AG08395 (cell line): ENCODE measurements at places on chromosomes 12 and 14.

GRCh38 chr12:104136577-104136976 is 1.4 kb downstream of the NFYB start:
- no peak for DNase-seq

- DNase-seq = no peak
Observed at GRCh38 chr12:117098361-117099217, 627 bp downstream of the TESC start.

DNA sequence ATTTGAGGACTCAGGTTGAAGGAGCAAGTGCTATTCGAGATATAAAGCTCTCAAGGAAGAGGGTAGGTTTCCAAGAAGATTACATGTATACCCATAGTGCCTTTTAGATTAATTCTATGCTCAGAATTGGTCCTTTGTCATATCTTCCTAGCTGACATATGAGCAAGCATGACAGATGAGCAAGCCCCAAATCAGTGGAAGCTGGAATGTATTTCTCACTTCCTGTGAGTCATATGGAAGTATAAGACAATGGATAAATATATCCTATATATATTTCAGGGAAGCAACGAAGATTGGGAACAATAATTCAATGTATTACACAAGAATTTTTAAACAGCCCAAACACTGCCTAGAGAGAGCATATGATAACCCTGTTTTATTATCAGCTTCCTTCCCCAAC is 674.1 kb upstream of the ATXN7L3B start:
- no peak for DNase-seq

DNA sequence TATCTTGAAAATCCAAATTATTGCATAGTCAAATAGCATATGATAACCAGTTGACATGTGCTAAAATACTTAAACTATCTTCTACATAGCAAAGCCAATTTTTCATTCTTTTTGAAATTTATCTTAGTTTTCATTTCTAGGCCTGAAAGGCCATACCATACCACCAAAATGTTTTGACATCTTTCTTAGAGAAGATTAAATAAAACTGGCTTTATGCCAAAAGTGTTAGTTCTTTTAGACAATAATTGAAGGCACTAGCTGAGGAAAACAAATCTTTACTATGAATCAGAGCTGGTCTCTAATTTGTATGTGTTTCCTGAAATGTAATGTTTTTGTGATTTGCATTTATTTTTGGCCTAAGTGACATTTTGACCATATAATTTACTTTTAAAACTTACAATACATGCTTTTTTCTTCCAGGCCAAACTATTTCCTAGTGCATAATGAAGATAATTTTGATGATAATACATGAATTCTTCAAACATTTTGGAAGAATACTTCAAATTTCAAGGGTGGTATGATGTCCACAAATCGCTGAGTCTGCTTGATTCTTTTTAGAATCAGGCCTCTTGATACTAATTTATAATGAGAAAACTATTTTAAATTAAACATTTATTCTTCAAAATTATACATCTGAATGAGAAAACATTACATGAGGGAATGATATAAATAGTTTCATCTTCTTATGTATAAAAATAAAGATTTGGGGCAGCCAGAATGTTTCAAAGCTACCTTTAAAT is 6.5 kb upstream of the KCNMB4 start:
- no peak for DNase-seq

GRCh38 chr12:95318071-95318545 is 100.5 kb downstream of the VEZT start:
- DNase-seq = no peak

- no peak for DNase-seq
Observed at GRCh38 chr12:124125203-124125871, 152.3 kb downstream of the ZNF664 start.

DNA sequence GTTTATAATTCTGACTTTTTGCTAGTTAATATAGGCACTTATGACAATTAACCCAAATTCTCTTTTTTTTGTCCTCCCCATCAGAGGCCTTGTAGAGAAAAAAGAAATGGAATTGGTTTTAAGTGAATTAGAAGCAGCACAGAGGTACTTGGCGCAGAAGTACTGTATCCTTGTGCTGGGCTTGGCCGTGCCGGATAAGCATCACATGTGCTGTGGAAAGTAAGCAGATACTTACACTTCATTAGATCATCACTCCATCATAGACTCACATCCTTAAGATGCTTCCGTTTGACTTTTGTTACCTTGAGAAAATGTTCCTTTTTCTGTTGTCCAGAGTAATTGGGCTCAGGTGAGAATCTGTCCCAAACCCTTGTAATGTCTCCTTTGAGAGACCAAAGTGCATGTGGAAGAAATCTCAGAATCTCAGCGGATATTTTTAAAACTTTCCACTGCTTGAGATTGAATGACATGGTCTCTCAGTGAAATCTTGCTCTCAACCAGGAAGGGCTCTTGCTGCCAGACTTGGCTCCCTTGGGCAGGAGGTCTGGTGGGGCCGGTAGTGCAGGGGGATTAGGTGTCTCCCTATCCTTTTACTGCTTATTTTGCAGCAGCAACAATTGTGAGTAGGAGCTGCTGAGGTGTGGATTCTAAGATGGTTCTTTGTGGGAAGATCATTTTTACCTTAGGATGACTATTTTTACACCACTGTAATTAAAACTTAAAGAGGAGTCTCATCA is 24.8 kb downstream of the PPP1R36 start:
- DNase-seq = no peak

GRCh38 chr14:68547305-68548193 is 245.3 kb downstream of the ZFP36L1 start:
- DNase-seq = peak; percentile 71
